Right lung (tissue), 10 donors: ENCODE measurements at places on chromosomes 5 and 9.

- DNase-seq: no peak
These were observed 195.0 kb downstream of the RGS3 start for GRCh38 chr9:113658545-113658895.

DNA sequence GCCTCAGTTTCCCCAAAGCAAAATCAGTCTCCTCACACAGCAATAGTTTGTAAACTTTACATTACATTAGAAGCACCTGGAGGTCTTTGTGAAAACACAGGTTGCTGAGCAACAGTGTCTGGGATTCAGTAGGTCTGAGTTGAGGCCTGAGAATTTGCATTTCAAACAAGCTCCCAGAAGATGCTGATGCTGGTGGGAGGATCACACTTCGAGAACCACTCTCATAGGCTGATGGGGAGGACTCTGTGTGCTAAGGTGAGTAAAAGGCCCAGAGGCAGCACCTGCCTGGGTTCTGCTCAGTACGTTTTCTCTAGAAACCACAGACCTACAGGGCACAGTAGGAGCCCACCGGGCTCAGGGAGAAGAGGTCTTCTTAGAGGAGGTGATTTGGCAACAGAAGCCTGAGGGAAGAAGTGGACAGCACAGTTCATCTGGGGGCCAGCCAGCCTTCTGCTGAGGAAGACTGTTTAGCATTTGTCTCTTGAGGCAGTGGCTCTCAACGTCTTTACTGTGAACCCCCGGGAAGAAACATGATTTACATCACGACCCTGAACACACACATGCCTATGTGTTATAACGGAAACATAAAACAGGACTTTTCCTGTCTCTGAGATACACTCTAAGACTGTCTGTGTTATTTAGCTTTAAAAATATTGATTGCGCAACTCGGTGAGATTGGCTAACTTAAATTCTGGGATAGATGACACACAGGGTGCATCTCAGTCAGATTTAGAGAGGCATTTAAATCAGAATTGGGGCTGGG is 24.8 kb upstream of the DENND1A start:
- DNase-seq: peak; percentile 46

- no peak for DNase-seq
These were observed 914.9 kb downstream of the EFNA5 start for GRCh38 chr5:106755789-106756188.

DNA sequence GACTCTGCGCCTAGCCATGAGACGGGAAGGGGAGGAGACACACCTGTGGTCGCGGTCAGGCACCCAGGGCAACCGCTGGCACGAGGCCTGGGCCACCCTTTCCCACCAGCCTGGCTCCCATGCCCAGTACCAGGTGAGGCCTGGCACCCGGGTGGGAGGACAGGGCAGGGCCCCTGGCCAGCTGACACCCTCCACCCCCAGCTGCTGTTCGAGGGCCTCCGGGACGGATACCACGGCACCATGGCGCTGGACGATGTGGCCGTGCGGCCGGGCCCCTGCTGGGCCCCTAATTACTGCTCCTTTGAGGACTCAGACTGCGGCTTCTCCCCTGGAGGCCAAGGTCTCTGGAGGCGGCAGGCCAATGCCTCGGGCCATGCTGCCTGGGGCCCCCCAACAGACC is 5.0 kb downstream of the MAMDC4 start:
- no peak for DNase-seq

DNA sequence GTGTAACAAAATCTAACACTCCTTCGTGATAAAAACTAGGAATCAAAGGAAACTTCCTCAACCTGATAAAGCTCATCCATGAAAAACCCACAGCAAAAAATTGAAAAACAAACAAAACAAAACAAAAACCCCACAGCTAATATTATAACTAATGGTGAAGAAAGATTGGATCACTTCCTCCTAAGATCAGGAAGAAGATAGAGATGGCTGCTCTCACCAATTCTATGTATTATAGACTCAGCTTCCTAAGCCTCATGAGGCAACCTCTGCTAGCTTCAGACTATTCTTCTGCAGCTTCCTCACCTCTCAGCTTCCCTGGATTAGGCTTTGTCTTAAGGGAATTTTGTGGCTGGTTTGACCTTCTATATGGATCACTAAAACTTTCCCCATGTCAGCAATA is 40.1 kb downstream of the PHAX start:
- DNase-seq: no peak

DNA sequence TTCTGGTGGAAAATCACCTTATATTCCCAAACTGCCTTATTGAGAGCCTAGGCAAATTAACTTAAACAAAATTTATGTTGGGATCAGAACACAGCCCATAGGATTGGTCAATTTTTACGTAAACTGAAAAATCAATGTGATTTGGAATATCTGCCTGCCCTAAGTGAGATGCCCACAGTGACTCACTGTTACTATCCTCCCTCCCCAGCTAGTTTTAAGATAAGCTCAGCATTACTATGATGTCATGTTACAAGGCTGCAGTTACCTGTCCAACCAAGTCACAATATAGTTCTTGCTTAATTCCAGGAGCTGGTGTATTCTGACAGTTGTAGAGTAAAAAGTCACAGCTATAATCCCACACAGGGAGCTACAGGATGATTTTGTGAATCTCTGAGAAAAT is 23.1 kb downstream of the SKP1 start:
- no peak for DNase-seq

- DNase-seq: no peak
These were observed 31.7 kb downstream of the CEP72 start for GRCh38 chr5:643811-644271.

- DNase-seq: no peak
These were observed 237.7 kb upstream of the RASA1 start for GRCh38 chr5:87029951-87030350.

GRCh38 chr5:149113669-149114068 is 27.6 kb upstream of the ABLIM3 start:
- DNase-seq: no peak

DNA sequence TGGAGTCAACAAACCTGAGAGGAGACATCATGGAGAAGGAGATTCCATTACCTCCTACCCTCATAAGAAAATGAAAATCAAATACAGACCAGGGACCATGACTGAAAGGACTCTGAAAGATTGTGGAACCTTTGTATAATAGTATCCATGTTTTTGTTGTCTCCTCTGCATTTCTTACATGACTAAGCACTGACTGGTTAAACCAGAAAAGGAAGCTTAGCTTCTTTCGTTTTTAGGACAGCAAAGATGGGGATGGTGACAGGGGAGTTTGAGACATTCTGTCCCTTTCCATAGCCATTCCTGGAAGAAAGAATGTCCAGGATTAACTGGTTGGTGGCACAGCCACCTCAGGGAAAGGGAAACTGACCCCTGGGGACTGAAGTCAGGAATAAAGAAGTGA is 22.2 kb downstream of the ITGA1 start:
- no peak for DNase-seq

GRCh38 chr5:159858871-159859270 is 57.4 kb upstream of the ADRA1B start:
- DNase-seq: no peak

DNA sequence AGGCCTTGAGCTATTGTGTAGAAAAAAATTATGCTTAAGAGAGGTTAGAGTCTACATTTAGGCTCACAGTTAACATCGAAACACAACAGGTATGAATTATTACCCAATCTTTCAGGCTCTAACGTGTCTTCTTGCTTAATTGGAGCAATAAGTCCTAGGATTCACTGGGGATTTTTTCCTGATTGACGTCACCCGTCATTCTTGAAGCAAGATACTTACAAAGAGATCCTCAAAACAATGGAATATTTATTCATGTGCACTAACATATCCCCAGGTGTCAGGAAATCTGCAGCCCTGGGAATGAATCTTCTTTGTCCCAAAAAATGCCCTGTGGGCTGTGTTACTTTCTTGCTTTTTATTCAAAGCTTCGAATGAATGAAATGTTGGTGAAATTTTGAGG is 413.5 kb downstream of the NFIB start:
- no peak for DNase-seq

GRCh38 chr5:116626272-116626723 is 51.7 kb upstream of the SEMA6A start:
- DNase-seq: peak; percentile 97

- peak; percentile 82 for DNase-seq
These were observed 1.5 kb downstream of the RNF145 start for GRCh38 chr5:159207686-159208513.

GRCh38 chr5:2782658-2783057 is 31.2 kb upstream of the IRX2 start:
- no peak for DNase-seq

DNA sequence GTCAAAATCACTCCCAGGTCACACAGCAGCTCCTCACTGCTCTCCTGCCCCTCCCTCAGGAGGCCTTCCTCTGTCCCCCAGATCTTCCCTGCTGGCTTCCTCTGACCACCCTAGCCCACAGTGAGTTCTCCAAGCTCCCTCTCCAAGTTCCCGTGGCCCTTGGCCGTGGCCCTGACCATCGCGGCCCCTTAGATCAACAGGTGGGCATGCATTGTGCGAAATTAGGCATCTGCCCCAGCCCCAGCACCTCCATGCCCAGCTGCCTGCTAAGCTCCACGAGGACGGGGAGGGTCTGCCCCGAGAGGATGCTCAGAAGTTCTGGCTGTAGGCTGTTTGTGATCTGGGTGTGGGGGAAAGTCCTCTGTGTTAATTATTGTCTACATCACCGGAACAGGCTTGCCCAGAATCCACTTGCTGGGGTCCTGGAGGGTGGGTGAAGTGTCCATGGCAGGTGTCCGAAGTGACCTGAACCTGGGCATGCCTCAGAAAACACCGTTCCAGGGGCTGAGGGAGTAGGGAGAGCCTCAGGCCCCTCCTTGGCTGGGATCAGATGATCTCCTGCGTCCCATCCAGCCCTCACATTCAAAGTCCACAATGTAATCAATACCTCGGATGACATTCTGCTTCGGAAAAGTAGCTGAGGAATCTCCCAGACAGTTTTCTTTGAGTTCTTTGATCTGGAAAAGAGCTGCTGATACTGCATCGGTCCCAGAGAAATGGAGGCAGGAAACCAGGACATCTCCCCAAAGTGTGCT is 194.8 kb downstream of the PAX5 start:
- DNase-seq: no peak

DNA sequence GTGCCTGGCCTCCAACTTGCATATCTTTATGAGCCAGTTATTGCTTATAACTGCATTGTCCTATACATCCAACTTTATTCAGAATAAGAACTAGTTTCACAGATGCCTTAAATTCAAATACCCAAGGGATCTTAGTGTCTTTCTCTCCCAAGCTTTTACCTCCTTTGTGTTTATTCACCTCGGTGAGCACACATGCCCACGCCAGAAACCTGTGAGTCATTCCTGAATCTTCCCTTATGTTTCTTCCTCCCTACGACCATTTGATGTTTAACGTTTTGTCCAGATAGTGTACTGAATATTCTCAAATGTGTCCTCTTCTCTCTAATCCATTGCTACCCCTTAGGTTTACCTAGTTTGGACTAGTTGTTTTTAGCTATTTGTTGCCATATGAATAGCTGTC is 55.5 kb upstream of the MEGF10 start:
- no peak for DNase-seq

DNA sequence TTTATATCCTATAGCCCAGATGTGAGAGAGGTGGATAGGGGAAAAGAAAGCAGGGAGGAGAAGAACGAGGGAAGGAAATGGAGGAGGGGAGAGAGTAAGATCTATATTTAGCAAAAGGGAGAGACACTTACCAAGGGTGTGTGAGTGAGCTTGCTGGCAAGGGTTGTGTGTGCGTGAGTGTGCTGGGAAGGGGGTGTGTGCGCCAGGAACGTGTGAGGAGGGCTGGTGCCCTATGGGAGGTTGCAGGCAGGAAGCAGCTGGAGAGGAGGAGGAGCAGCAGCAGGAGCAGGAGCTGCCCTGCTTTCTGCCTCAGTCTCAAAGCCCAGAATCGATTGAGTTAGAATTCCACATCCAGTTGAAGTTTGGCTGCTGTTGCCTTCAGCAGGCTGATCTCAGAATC is 148.3 kb upstream of the RUSC2 start:
- DNase-seq: peak; percentile 21

DNA sequence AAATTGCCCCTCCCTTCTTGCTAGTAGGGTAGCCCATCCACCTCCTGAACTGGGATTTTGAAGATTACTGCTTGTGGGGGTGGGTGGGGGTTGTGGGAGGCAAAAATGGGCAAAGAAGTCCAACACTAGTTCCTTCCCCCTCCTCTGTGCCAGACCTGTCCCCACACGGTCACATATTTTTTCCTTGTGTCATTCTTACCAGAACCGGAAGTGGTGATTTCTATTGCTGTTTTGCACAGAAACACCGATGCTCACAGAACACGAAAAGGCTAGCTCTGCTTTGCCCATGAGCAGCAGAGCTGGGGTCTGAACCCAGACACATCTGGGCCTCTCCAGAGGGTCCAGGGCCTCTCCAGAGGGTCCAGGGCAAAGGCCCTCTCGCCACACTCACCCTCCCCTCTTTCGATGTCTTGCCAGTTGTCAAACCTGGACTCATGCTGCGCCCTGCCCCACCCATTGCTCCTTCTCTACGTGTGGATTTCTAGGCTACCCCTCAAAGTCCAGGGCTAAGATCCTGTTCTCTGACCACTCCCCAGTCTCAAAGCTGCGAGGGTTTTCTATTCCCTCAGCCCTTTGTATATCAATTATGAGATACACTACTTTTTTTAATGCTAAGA is 264.4 kb upstream of the MSX2 start:
- DNase-seq: no peak

GRCh38 chr5:45512521-45512920 is 183.7 kb downstream of the HCN1 start:
- no peak for DNase-seq

GRCh38 chr5:37717613-37718431 is 122.0 kb downstream of the GDNF start:
- peak; percentile 73 for DNase-seq

GRCh38 chr9:134175291-134175807 is 11.0 kb upstream of the RNU6ATAC start:
- no peak for DNase-seq

DNA sequence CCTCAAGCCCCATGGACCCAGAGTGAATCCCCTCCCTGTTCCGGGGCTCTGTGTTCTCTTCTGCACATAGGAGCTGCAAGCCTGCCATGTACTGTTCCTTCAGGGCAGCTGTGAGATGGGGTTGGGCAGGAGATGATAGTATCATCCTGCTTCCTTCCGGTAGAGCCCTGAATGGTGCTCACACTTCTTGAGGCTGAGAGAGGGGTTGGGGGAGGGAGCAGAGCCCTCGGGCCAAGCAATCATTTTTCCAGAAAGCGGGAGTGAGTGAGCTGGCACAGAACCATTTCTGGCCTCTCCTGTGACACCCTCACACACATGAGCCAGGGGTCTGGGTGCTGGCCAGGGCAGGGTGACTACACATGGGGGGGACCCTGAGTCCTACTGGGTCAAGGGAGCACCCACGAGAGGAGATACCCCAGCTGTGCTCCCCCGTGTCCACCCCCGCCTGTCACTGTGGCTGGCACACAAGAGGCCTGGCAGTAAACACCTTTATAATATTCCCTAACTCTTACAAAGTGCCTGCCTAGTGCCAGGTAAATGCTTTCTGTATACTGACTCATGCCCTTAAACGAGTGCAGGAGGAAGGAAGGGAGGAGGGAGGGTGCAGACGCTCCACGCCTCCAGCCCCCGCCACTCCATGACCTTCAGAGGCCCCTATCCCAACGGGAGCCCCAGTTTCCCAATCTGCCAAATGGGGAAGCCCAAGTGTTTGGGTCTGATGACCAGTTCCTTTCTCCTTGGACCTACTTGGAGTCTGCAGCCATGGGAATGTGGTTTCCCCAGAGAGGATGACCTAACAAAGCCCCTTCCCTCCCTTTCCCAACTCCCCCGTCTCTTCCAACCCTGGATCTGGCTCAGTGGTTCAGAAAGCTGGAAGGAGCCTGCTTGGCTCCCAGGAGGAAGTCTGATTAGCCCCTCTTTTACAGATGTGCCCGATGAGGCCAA is 15.5 kb downstream of the AKNA start:
- no peak for DNase-seq

GRCh38 chr5:54362992-54363625 is 52.7 kb upstream of the ARL15 start:
- no peak for DNase-seq
